Pancreas (tissue), 10 donors: ENCODE measurements at places on chromosomes 1 and 21.

DNA sequence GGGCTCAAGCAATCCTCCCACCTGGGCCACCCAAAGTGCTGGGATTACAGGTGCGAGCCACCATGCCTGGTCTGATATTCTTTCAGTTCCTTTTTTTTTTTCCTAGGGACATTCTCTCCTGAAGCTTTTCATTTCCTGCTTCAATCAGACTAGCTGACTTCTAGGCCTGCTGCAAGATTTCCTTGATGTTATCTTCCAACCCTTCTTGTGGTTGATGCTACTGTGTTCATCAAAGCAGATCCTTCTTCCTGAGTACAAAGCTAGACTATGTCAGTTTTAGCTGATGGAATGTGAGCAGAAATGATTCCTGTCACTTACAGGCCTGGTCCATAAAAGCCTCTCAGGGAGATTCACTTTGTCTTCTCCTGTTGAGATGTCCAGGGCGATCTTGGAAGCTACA lies 146.4 kb downstream of the CDC7 start:
- DNase-seq, result no peak

GRCh38 chr1:169648709-169649108 lies 18.8 kb upstream of the SELP start:
- no peak for DNase-seq

GRCh38 chr1:208369045-208369444 lies 124.9 kb upstream of the PLXNA2 start:
- no peak for DNase-seq

DNA sequence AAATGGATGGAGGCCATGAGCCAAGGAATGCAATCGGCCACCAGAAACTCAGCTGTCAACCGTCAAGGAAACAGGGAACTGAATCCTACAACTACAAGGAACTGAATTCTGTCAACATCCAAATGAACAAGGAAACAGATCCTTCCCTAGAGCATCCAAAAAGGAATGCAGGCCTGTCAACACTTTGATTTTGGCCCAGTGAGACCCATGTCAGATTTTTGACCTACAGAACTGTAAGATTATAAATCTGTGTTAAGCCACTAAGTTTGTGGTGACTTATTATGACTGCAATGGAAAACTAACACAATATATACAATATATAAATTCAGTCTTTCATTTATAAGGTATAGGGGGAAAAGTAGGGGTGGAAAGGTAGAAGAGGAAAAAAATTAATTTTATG lies 55.3 kb downstream of the SHCBP1L start:
- no peak for DNase-seq

- DNase-seq, result no peak
Measured at GRCh38 chr1:69814926-69815325, 247.2 kb downstream of the LRRC7 start.

- DNase-seq, result no peak
Measured at GRCh38 chr1:48532976-48533375, 61.0 kb upstream of the SPATA6 start.

- no peak for DNase-seq
Measured at GRCh38 chr1:215625949-215626348, 58.8 kb downstream of the KCTD3 start.

- no peak for DNase-seq
Measured at GRCh38 chr1:93079685-93080141, 630 bp downstream of the MTF2 start.

GRCh38 chr1:232517204-232517603 lies 112.7 kb downstream of the SIPA1L2 start:
- DNase-seq, result no peak

DNA sequence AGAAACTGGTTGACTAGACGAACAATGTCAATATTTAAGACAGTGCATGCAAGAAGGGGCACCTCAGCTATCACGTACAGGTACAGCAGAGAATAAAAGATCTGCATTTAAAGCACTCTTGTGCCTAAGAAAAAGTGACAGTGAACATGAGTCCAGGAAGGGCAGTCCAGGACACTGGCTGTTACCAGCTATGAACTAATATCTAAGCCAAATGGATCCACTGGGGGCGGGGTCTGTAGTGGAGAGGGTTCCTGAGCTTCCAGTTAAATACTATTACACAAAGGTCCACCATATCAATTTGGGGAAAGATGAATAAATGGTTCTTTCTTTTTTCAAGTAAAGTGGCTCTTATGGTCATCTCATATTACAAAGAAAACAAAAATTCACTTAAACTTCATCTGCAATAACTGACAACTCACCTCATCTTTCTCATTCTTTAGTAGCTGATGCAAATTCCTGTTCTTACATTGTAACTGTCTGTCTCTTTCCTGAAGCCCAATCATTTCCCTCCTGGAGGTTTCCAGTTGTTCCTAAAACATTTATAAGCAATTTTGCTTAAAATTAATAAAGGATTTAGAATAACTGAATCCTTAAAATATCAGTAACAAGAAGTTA lies 24.5 kb downstream of the SSX2IP start:
- no peak for DNase-seq

DNA sequence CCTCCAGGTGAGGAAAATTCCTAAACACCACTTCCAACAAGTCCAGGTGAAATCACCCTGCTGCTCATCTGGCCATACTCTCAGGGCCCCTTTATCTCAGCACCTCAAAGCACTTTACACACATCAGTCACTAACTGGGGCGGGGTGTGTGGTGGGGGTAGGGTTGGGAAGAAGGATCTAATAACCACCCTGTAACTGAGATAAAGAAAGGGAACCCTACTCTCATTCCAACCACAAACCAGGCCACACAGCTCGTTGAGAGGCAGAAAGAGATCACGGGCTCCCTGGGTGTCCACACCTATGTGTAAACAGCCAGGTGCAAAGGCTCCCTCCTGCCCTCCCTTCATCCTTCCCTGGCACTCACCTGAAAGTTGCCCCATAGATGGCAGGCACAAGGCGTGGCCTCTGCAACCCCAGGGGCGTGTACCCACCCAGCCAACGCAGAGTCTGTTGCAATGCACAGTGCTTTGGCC lies 20.4 kb downstream of the GPR161 start:
- DNase-seq, result peak; percentile 72

- DNase-seq, result no peak
Measured at GRCh38 chr1:33607444-33608005, 135.1 kb downstream of the ZSCAN20 start.

DNA sequence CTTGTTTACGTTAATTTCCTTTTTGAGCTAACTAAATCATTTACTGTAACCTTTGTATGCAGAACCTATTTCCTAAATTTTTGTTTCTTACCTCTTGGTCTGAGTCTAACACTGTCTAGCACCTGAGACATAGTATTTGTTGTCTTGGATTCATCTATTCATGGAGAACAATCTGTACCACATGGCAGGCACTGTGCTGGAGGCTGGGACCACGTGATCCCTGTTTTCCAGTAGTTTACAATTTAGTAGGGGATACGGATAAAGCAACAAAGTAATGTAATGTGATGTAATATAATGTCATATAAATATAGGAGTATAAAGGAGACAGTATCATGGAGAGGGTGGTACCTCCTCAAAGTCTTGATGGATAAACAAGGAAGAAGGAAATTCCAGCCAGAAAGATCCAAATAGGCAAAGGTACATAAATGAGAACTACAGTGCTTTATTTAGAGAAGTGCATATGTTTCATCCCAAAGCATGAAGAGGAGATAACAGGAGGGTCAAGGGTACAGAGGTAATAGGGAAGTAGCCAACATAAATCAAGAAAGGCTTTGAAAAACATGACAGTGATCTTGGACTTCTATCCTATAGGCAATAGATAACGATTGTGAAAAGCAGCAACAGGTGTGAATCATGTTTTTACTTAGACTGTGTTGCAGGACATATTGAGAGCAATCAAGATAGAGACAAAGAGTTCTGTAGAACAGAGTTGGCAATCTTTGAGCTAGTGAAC lies 25.9 kb upstream of the CLCA4 start:
- no peak for DNase-seq

DNA sequence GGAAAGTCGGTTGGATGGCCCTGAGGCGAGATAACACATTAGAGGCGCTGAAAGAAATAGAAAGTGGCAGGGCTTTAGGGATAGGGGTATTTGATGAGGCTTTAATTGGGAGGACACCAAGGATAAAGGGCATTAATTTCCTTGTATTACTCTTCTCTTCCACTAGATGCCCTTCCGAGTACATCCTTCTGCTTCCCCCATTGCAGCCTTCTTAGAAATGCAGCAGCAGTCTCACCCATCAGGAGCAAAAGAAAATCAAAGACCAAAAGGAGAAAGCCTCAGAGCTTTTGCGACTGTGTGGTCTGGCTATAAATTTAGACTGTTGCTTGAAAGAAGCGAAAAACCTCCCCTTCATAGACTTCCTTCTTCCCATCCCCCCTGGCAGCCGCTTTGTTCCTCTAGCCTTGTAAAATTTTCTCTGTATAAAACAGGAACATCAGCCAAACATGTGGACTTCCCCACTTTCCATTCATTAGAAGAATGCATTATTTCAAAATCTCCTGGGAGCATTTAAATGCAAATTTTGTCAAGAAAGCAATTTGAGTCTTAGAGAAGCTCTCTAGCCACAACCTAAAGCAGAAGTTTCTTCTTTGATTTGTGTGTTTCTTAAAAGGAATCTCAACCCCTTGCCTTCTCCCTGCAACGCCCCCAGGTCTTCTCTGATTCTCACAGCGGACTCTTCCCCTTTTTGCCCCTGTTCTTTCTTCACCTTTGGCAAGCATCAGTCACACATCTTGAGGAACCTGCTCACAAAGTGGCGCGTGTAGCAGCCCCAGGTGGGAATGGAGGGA lies 76.6 kb downstream of the NDUFS5 start:
- no peak for DNase-seq

GRCh38 chr1:197302775-197303174 lies 34.7 kb downstream of the CRB1 start:
- no peak for DNase-seq

DNA sequence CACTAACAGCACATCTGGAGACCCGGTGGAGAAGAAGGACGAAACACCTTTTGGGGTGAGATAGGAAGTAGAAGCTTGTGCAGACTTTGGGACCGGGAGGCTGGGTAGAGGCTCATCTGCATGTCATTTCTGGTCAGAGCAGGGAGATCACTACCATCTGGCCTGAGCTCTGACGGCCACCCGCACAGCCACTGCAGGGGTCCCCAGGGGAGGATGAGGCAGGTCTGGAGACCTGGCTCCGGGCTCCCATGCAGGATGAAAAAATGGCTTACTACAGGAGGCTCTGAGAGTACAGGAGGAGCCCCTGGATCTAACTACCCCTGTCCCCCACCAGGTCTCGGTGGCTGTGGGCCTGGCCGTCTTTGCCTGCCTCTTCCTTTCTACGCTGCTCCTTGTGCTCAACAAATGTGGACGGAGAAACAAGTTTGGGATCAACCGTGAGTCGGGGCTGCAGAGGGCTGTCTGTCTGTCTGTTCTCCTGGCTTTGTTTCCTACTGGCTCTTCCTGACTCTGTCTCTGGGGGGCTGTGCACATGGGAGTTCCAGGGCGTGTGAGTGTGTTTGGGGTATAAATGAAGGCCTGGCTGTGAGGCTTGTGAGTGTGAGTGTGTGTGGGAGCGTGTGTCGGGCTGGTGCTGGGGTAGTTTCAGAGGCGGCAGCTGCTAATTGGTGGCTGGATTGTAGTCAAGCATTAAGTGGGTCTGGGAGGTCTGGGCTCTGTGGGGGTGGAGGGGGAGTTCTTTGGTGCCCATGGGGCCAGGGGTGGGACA lies 14.1 kb downstream of the NTRK1 start:
- DNase-seq, result no peak

DNA sequence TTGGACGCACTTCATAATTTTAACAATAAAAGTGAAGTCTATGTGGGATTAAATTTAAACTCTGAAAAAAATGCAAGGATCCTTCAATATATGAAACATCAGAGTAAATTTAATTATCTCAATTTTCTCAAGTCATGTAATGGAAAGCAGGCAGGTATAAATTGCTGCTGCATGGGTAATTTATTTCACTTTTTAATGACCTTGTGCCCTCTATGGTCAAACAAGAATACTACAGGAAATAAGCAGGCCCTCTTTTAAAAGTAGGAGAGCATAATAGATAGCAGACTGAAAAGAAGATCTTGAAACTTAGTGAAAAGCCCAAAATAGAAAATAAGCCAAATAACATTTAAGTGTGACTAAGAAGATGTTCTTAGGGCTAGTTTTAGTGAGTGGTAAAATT lies 22.9 kb downstream of the BCAS2 start:
- DNase-seq, result no peak

- no peak for DNase-seq
Measured at GRCh38 chr21:14707511-14708020, 161.5 kb upstream of the SAMSN1 start.

- no peak for DNase-seq
Measured at GRCh38 chr1:58907398-58907797, 123.6 kb upstream of the JUN start.

DNA sequence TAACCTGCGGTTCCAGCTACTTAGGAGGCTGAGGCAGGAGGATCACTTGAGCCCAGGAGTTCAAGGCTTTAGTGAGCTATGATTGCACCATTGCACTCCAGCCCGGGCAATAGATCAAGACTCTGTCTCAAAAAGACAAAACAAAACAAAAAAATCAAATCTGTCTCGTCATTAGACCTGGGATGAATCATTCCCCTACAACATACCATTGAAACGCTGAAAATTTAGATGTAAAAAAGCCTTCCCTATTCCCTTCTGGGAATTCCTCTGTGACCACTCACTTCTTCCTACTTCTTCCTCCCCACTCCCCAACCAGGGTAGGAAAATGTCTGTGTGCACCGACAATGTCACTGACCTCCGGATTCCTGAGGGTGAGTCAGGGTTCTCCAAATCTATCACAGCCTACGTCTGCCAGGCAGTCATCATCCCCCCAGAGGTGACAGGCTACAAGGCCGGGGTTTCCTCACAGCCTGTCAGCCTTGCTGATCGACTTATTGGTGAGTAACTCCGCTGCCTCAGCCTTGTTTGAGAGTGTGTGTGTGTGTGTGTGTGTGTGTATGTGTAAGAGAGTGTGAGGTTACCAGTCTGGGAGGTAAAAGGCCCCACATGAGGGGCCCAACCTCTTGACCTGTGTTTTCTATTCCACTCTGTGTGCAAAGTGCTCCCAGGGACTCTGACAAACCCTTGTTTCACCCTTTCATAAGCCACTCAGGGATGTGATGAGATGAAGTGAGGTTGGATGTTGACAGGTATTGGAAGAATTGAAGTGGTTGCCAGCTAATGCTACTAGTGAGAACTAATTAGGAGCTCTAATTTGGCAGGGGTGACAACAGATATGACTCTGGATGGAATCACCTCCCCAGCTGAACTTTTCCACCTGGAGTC lies 16.3 kb upstream of the SARS1 start:
- peak; percentile 48 for DNase-seq

- no peak for DNase-seq
Measured at GRCh38 chr21:28419811-28420210, 572.9 kb downstream of the LTN1 start.

GRCh38 chr1:205227584-205228013 lies at the start of gene TMCC2:
TSS of gene TMCC2 (plus strand) at chr1:205227946. CDS start at chr1:205228565, 619 bp downstream.
- DNase-seq, result peak; percentile 87

GRCh38 chr21:40658311-40658710 lies 188.6 kb downstream of the DSCAM start:
- DNase-seq, result no peak

DNA sequence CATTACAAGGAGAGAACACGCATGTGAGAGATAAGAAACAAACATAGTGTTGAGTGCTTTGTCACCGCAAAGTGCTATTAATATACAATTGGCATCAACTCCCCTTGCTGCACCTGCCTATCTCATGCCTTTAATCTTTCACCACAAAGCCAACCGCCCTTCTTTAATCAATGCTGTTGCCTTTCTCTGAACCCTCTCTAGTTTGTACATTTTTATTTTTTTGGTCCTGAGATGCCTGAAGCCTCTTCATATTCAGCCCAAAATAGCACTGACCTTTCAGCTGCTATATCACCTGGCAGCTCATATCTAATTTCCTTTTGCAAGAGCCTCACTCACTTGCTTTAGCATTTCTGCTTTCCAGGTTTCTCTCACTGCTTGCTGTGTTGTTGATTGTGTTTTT lies 504.7 kb downstream of the NUF2 start:
- no peak for DNase-seq
